ENCODE measurements at places on chromosomes 4 and X.
A peak's percentile ranks its signal among the peaks of the same experiment; 100 is the strongest.

- no peak for DNase-seq
Observed at GRCh38 chrX:102846544-102847236, 90.4 kb upstream of the RAB40AL start.

- peak; percentile 46 for DNase-seq
Observed at GRCh38 chrX:129540068-129540653, at the start of gene OCRL. TSS of gene OCRL (plus strand) at chrX:129540259. CDS start at chrX:129540440, 181 bp downstream.

DNA sequence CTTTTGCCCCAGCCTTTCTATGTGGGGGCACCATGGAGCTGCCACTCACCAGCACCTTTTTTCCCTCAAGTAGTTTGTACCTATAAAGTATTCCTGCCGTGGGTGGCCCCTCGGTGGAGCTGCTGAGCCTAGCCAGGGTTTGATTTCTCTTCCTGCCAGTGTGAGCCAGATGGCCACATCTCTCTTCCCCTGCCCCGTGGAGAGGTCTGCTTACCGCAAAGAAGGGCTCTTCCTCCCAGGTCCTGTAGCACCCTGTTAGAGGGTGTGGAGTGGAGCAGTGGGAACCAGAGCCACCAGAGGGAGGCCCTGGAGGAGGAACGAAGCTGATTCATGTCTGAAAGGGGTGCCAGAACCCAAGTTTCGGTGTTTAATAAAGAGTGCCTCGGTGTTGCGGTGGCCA, 95.4 kb downstream of the PTTG2 start:
- no peak for DNase-seq

- no peak for DNase-seq
Observed at GRCh38 chrX:47227334-47227583, 5.5 kb upstream of the USP11 start.

- no peak for DNase-seq
Observed at GRCh38 chr4:154660052-154660451, 47.6 kb upstream of the FGG start.

Measured in amygdala (tissue), 56 donors.